ENCODE measurements at places on chromosomes 4 and X.

DNA sequence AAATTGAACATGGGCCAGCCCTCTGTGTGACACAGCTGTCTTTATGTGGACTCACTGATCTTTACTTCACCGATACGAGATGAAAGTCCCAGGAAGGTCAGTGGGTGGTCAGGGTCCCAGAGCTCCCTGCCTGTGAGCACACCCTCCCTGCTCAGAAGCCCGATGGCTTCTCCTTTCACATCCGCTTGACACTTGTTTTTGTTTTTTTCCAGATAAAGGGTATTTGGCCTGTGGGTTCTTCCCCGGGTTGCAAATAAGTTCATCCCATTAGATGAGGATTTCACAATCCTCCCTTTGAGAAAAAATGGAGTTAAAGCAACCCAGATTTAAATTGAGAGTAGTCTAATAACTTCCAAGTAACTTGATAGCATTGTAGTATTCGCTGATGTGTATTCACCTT is 48.2 kb upstream of the TLR2 start:
- DNase-seq: no peak

DNA sequence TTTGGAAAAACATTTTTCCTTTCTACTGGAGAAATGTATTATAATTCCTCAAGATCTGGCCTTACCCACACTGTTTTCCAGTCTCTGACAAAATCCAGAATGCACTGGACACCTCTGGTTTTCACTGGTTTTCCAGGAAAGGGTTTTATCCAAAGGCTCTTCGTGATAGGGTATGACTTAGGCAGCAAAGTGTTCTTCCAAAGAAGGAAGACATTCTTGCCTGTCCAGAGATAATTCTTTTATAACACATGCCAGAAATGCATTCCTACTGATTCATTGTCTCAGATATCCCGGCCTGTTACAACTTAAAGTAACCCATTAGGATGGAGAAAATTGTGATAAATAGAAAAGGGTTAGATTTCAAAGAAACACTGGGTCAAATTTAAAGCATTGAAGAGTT is 2343.1 kb downstream of the PCDH7 start:
- no peak for DNase-seq

- no peak for DNase-seq
These were observed 189.5 kb downstream of the GASK1B start for GRCh38 chr4:157983300-157983699.

DNA sequence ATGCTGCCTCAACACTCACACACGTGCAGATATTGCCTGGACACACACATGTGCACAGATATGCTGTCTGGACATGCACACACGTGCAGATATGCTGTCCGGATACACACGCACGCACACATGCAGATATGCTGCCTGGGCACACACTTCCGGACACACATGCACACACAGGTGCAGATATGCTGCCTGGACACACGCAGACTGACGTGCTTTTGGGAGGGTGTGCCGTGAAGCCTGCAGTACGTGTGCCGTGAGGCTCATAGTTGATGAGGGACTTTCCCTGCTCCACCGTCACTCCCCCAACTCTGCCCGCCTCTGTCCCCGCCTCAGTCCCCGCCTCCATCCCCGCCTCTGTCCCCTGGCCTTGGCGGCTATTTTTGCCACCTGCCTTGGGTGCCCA is 14.7 kb downstream of the FGFRL1 start:
- peak; percentile 45 for DNase-seq

DNA sequence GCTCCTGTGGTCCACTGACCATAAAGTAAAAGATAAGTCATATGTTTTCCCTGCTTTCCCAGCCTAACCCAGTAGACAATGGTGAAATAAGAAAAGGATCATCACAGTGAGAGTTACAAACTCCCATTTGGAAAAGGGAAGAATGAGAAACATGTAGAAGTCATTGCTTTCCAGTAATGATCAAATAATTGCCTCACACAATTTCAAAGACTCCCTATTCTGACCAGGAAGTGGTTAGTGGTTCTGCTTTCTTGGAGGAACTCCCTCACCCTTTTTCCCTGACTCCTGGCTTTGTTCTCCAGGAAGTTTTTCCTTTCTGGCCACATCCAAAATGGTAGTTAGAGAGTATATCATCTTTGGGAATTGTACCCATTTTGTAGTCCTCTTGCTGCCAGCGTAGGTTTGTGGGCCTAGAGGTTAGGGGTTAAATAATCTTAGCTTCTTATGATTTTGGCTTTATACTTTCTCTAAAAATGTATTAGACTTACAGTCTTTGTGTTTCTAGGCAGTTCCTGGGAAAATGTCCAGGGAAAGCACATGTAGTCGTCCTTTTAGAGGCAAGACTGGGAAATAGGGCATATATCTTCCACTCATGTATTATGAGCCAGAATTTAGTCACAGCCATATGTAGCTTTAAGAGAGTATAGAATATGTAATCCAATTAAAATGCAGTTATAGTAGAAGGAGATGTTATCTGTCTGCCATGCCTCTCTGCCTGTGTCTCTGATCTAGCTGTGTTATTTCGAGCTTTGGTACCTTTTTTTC is 10.5 kb downstream of the VAMP7 start:
- no peak for DNase-seq

GRCh38 chrX:37454537-37455285 is 105.5 kb downstream of the PRRG1 start:
- DNase-seq: no peak

DNA sequence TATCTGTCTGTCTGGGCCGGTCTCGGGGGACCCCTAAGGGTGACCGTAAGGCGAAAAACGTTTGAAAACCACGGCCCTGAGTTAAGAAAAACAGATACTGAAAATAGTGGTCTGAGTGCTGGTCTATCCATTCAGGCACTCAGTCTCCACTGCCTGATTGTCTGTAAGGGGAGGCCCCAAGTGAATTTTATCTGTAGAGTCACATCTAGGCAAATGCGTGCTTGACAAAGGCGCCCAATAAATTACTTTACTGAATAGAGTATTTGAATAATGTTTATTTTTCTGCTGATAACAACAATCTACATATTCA is 465 bp downstream of the HNRNPH2 start:
- DNase-seq: no peak

GRCh38 chr4:153071958-153072598 is 132.2 kb upstream of the TRIM2 start:
- no peak for DNase-seq

DNA sequence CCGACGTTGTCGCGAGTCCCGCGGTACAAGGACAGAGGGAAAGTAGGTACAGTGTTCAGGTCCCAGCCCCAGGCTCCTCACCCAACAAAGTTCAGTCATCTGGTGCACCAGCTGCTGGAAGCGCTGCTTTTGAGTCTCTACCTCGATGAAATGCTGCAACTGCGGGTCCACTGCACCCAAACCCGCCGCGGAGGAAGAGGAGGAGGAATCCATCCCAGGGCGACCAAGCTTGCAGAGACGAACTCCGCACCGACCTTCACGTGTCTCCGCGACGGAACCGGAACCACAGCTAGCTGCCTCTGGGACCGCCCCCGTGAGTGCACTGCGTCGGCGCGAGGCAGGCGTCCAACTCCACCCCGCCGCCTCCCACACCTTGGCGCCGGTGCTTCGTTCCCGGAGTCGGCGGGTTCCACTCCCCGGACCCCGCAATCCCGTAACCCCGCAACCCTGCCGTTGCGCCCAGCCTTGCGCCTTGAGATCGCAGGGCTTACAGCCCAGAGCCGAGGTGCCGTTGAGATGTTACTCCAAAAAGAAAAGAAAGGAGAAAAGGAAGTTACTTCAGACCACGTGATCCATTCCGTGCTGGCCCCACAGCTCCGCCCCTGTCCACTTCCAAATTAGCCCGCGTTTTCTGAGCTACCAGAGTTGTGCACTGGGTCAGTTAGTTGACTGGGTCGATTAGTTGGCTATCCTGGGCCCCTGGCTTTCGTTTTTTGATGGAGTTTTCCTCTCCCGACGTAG is at the start of gene TIMM8A:
TIMM8A (minus strand) TSS at position 291 of the 741 bp plus-strand sequence; CDS start at position 213, 78 bp downstream.
- DNase-seq: peak; percentile 75

DNA sequence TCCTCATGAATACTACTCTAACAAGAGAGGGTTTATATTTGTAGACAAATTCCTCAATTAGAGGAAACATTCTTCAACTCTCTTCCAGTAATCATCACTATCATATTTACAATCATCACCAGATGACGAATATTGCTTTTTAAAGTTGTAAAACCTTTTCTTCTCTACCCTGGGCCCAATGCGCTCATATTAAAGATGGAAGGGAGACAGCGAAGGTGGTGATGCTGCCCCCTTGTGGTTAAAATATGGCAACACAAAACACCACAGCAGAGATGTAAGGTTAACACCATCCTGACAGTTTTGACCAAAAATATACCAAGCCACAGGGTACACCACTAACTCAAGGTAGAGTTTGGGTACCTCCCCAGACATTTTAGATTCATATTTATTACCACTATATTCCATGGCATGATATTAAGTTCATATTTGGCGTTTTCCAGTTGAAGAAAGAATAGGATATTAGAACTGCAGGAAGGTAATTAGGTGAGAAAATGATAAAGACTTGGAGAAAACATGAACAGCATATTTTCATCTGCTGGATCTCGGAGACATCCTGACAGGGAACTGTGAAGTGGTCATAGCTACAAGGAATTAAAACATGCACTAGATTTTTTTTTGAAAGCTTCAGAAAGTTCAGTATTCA is 72.8 kb downstream of the SLC9A7 start:
- peak; percentile 51 for DNase-seq

DNA sequence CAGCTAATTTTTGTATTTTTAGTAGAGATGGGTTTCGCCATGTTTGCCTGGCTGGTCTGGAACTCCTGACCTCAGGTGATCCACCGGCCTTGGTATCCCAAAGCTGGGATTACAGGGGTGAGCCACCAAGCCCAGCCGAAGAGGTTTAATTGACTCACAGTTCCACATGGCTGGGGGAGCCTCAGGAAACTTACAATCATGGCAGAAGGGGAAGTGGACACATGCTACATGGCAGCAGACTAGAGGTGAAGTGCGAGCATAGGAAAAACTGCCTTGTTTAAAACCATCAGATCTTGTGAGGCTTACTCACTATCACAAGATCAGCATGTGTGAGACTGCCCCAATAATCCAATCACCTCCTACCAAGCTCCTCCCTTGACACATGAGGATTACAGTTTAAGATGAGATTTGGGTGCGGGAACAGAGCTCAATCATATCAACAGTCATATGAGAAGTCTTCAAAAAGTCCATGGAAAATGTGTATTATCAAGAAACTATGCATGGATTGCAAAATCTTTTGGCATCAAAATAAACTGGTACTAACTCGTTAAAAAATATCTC is 25.8 kb upstream of the RPL39 start:
- DNase-seq: no peak

GRCh38 chr4:105088110-105088879 is 58.4 kb upstream of the TET2 start:
- no peak for DNase-seq

GRCh38 chr4:10963241-10963640 is 278.7 kb upstream of the CLNK start:
- DNase-seq: no peak

DNA sequence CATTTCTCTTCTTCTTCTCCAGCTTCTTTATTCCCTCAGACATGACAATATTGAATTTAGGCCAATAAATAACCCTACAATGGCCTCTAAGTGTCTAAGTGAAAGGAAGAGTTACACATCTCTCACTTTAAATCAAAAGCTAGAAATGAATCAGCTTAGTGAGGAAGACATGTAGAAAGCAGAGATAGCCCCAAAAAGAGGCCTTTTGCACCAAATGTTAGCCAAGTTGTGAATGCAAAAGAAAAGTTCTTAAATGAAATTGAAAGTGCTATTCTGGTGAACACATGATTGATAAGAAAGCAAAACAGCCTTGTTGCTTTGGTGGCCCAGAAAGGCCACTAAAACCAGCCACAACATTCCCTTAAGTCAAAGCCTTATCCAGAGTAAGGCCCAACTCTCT is 146.2 kb upstream of the HHIP start:
- no peak for DNase-seq

GRCh38 chrX:47321386-47321785 is 49.0 kb upstream of the ZNF157 start:
- DNase-seq: no peak

DNA sequence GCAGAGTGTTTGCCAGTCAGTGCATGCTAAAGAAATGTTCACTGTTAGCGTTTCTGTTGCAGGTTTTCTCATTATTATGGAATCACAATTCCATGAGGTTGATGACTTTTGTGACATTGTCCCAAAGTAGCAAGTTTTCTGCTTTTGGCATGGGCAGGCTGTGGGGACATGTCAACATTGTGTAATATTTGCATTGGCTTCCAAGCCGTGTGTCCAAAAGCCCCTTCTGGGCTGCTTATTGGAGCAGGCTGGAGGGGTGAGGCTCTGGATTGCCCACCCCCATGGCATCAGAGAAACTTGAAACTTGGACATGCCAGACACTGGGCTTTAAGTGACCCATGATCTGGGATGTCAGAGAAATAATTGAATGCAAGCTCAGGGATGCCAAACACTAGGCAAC is 90.7 kb downstream of the RTL9 start:
- DNase-seq: no peak

DNA sequence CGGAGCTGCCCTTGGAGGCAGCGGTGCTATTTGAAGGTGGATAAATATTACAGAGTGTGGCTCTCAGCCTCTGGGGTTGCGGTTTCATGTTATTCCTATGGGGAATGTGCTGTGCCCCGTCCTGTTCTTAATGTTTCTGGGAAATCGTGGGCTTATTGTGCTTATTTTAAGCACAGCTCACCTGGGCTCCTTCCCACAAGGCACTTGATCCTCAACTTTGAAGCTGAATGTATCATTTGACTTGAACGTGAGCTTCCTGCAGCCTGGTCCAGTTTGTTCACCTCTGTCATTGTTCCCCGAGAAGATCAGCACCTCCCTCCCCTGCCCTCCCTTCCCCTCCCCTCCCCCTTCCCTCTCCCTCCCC is 3.9 kb downstream of the SORCS2 start:
- no peak for DNase-seq

GRCh38 chrX:1222531-1223241 is 10.2 kb upstream of the CRLF2 start:
- DNase-seq: no peak

DNA sequence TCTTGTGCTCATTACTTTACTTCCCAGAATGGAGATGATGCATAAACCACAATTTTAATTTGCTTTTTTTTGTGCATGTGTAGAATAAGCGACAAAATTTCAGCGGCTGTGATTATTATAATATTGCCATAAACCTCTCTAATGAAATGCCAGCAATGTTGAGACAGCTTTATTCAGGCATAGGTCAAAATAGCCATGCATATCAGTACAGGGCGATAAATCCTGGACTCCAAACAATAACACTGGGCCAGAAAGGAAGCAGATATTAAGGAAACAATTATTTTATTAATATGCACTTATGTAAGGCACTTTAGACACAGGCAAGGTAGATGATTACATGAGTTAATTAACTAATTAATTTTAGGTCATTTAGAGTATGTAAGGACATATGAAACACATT is 47.1 kb downstream of the ARHGEF38 start:
- DNase-seq: no peak

- no peak for DNase-seq
These were observed 16.7 kb downstream of the BCOR start for GRCh38 chrX:40080894-40081678.

GRCh38 chrX:133475521-133475920 is 60.2 kb upstream of the GPC4 start:
- no peak for DNase-seq
